Activated CD4-positive, alpha-beta memory T cell treated with anti-CD3 and anti-CD28 coated beads, Interleukin-2, amount 10 ng/mL, durations not matched to agents 7 days and 5 days (primary cell): ENCODE measurements at places on chromosomes 4 and X.

- DNase-seq, result no peak
Measured at GRCh38 chr4:145881989-145882388, 56.6 kb downstream of the ZNF827 start.

GRCh38 chrX:107602694-107603239 is 25.5 kb upstream of the PRPS1 start:
- no peak for DNase-seq

GRCh38 chr4:73170518-73171198 is 87.9 kb downstream of the ANKRD17 start:
- DNase-seq, result no peak

GRCh38 chr4:100949350-100949935 is 397.9 kb downstream of the PPP3CA start:
- DNase-seq, result no peak

DNA sequence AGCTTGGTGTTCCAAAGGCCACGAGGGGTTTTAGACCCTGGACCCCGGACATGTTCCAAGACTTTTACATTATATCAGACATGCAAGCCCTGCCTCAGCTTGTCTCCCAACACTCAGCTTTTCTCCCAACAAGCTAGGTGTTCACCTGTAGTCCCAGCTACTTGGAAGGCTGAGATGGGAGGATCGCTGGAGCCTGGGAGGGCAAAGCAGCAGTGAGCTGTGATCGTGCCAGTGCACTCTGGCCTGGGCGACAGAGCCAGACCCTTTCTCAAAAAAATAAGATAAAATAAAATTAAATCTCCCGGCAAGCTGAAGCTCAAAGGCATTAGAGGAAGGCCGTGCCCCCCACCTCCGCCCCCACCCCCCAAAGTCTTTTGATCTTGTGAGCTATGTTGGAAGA is 13.7 kb downstream of the CTAG1A start:
- DNase-seq, result no peak
